Iris pigment epithelial cell (primary cell): ENCODE measurements at places on chromosomes 11 and 22.

- no peak for DNase-seq
These were observed 50.6 kb upstream of the ACCSL start for GRCh38 chr11:43997022-43997660.

DNA sequence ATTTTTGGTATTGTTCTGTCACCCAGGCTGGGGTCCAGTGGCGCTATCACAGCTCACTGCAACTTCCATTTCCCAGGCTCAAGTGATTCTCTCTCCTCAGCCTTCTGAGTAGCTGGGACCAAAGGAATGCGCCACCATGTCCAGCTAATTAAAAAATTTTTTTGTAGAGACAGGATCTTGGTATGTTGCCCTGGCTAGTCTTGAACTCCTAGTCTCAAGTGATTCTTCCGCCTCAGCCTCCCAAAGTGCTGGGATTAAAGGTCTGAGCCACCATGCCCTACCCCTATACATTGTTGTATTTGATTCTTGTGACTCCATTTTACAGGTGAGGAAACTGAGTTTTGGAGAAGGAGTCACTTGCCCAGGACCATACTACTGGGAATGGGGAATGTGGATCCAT lies 11.9 kb downstream of the KIAA1671 start:
- no peak for DNase-seq

- DNase-seq = peak; percentile 27
These were observed 700 bp upstream of the STX3 start for GRCh38 chr11:59754494-59754858.

DNA sequence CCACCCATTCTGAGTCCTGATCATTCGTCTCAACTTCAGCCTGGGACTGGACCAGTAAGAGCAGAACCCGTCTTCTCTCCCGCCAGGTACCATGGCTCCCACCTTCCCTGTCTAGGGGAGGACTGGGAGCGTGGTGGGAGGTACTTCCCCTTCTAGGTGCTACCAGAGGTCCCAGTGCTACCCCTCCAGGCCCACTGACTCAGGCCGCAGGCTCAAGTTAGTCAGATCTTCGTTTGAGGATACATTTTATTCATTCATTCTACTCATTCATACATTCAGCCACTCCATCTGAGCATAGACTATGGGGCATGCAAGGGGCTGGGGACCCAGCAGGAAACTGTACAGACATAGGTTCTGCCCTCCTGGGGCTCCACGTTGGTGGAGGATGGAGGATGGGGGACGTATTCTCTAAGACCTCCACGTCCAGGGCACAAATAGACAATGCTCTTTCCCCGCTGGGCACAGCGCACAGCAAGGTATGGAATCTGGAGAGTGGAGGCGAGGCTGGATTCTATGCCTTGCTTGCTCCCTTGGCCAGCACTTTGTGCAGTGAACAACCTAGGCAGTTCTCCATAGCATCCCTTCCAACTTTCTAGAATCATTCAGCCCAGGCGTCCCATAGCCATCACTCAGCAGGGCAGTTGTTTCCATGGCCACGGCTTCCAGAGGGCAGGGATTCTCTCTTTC lies 1.0 kb upstream of the RAB3IL1 start:
- DNase-seq = no peak

DNA sequence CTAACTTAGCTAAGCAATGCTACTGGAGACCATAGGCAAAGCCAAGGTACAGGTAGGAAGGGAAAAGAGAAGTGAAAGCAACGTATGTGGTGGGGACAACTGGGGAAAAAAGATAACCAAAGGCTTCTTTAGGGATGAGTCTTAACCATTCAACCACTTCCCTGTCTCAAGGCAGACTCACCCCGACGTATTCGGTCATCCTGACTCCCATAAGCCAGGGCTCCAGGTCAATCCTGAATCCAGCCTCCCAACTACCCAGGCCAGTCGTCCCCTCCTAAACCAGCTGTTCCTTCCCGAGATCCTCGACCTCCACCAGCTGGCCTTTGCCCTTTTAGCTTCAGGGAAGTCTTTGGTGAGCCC lies 330 bp downstream of the ACP2 start:
- DNase-seq = peak; percentile 50

DNA sequence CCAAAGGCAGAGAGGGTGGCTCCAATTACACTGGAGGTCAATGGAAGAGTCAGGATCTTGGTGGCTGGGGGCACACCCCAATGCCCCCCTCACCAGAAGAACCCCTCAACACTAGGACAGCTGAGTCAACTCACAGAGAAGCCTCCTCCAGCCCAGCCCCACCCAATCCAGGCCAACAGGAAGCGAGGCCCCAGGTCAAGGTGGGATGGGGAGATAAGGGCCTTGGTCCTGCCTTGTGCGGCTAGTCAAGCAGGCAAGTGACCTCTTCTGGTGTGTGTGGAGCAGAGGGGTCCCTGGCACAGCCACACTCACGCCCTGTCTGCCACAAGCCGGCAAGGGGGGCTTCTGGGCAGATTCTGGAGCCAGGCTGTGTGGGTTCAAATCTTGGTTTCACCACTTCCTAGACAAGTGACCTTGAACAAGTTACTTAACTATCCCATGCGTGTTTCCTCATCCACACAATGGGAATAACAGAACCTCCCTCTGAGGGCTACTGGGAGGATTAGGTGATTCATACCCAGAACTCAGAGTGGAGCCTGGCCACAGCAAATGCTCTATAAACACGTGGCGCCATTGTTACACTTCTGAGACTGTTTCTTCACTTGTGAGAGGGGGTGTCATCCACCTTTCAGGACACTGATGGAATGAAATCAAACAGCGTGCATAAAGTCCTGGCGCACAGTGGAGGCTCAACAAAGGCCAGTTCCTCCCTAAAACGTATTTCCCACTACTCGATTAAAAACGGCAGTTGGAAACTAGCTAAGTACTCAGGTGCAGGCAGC lies 3.2 kb downstream of the TTLL12 start:
- DNase-seq = peak; percentile 94

- peak; percentile 51 for DNase-seq
These were observed 806.7 kb downstream of the NTM start for GRCh38 chr11:132177106-132177505.

GRCh38 chr22:38141217-38141973 lies 30.9 kb upstream of the BAIAP2L2 start:
- no peak for DNase-seq

- peak; percentile 27 for DNase-seq
These were observed 2.8 kb downstream of the CHADL start for GRCh38 chr22:41237707-41238569.

DNA sequence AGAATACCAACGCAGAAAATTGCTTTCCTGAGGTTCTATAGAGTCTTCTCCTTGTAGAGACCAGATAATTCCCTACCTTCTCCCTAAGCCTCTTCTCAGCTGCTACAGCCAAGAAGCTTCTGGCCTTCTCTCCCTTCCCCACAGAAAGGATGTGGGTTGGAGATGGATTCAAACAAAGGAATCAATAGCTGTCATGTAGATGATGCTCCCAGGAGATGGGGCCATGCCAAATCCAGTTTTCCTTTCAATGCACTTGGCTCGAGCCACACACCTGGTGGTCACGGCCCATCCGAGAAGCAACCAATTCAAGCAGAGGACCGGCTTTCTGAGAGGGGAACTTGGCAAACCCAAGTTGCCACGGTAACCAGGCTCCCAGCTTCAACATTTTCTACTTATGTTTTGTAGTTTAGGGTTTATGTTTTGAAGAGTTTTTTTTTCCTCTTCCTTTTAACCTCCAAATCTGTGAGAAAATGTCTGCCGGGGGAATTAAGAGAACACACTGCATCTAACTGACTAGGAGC lies 31.3 kb upstream of the OPCML start:
- DNase-seq = no peak

- DNase-seq = no peak
These were observed 54.7 kb downstream of the WNT7B start for GRCh38 chr22:45922256-45922655.

- DNase-seq = no peak
These were observed 633.7 kb downstream of the BRD1 start for GRCh38 chr22:49193901-49194465.

GRCh38 chr22:22865311-22866072 lies 22.1 kb upstream of the IGLL5 start:
- DNase-seq = no peak

DNA sequence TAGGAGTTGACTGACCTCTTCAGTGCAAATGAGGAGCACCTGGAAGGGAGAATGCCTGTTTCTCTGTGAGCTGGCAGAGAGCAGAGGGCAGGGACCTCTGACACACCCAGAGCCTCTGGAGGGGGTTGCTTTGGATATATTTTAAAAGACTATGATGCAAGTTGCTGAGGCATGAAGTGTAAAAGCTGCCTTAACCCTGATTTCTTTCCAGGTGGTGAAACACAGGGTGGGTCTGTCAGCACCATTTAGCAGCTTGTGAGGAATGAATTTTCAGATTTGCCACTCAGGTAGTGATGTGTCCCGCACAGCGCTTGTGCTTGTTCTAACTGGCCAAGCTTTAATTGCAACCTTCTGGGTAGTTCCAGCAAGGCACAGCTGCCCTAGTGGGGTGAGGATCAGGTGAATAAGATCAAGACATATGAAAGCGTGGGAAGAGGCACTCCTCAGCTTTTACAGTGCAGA lies 90.2 kb downstream of the SWAP70 start:
- DNase-seq = no peak

DNA sequence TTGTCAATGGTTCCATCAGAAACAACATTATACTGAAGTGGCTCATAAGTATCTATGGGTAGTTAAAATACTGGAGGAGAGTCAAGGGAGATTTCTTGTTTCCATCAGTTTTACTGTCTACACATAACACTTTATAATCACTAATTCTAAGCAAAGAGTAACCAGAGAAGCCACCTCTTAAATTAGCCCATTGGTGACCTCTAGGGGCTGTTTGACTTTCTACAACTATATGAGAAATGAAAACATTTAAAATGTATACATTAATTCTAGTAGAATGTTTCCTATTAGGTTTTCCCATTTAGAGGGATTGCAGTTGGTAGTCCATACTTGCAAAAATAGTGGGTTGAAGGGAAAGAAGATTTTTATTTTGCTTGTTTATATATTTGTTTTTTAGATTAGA lies 504.3 kb downstream of the FAM181B start:
- peak; percentile 2 for DNase-seq
